Activated CD8-positive, alpha-beta memory T cell treated with anti-CD3 and anti-CD28 coated beads for 4 hours (primary cell): ENCODE measurements at places on chromosomes 1 and 21.

- no peak for DNase-seq
Observed at GRCh38 chr1:53411541-53412152, 47.6 kb upstream of the DMRTB1 start.

GRCh38 chr1:54177726-54178125 lies 22.1 kb downstream of the CYB5RL start:
- DNase-seq = no peak

DNA sequence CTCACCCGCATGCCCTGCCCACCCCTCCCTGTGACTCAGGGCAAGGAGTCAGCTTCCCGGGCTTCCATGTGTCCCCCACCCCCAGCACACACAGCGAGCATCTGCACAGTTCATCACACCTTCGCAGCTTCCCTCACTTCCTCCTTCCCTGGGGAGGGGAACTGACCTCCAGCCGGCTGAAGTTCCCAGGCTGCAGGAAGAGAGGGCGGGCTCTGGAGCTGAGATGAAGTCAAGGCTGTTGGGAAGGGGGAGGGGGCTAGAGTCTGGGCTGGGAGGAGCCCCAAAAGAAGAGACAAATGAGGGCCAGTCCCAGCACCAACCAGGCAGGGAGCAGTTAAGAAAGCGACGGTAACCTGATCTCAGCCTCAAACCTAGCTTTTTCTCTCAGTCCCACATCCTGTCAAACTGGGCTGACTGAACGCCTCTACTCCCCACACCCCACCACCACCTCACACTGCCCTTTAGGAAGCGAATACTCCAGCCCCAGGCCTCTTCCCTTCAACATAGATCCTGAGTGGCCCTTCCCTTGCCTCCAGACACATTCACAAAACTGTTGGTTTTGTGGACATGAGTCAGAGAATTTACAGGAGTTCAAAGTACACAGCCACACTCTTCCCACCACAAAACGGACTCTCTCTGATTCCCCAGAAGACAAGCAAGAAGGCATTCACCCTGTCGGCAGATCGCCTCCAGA lies 1.8 kb downstream of the RHOC start:
- DNase-seq = no peak

GRCh38 chr1:53025034-53025768 lies 36.8 kb upstream of the PODN start:
- DNase-seq = no peak

DNA sequence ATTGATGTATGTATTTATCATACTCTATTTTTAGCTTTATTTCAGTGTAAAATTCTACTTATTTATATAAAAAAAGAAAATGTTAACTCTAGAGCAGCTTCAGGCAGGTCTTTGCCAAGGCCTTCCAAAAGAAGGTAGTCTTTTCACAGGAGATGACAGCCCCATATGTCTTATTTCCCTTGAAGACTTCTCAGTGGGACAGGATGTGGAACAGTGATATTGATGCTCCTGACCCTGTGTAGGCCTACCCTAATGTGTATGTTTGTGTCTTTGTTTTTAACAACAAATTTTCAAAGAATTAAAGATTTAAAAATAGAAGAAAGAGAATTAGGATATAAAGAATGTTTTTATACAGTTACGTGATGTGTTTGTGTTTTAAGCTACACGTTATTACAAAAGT lies 1593.6 kb downstream of the AMY1C start:
- DNase-seq = no peak

GRCh38 chr1:117512728-117513321 lies 93.0 kb upstream of the TENT5C start:
- DNase-seq = no peak

DNA sequence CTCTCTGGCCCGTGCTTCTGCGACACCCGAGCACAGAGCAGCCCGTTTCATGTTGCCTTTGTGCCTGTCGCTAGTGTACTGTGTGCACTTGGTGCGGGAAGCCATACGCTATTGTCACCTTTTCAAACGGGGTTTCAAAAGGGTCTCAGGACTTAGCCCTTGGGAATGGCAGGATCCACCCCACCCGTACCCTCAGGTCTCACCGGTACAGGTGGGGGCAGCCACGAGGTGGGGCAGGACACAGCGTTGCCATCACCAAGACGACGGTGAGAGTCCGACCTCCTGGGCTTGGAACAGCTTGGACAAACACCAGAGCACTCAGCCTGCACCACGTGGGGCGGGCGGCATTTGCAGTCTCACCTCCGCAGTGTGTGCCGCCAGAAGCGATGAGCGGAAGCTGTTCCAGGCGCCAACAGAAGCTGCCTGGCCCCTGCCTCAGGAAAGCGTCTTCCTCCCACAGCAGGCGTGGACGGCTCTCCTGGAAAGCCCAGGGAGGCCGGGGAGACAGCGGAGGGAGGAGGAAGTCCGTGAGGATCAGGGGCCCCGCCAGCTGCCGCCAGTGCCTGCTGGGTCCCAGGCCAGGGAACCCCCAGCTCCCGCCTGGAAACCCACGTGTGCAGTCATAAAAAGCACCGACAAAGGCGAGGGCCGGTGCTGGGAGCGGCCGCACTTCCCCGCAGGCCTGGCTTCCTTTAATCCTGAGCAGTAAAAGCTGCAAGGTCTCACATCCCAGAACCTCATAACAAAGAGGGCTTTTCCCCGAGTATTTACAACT lies 131.3 kb upstream of the ARHGEF16 start:
- DNase-seq = no peak

DNA sequence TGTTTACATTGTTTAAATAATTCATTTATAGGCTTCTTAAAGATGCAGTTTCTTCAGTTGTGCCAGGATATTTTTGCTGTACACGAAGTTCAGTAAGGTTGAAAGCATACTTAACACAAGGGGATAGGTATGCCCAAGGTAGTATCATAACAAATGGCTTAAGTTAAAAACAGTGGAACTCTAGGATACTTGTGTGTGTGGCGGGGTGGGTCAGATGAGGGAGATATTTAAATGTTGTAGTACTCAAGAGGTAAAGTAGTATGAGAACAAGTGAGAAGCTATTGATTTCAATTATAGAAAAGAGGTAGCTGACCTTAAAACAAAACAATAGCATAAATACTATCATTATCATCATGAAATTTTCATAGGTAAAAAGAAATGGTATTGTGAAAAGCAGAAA lies 6.2 kb downstream of the LRRC7 start:
- no peak for DNase-seq

DNA sequence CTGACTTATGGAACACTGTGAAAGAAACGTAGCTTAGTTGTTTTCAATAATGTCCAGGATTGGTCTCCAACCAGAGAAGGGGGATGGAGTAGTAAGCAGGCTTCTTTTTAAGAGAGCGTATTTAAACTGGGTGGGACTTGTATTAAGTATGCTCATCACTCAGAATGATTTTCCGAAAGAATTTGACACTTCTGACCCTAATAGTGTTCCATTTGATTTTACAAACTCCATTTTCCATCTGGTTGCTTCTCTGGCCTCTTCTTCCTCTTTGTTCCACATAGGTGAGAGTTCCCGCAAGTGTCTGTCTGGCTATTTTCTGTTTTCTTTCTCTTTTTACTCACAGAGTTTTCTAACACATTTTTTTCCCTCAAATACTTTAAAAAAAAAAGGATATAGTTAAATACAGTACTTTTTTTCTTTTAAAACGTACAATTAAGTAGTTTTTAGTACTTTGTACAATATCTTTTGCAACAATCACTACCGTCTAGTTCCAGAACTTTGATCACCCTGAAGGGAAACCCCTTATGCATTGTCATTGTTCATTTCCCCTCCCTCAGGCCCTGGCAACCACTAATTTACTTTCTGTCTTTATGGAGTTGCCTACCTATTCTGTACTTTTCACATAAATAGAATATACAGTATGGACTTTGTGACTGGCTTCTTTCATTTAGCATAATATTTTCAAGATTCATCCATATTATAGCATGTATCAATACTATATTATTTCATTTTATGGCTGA lies 67.0 kb downstream of the RASAL2 start:
- no peak for DNase-seq

DNA sequence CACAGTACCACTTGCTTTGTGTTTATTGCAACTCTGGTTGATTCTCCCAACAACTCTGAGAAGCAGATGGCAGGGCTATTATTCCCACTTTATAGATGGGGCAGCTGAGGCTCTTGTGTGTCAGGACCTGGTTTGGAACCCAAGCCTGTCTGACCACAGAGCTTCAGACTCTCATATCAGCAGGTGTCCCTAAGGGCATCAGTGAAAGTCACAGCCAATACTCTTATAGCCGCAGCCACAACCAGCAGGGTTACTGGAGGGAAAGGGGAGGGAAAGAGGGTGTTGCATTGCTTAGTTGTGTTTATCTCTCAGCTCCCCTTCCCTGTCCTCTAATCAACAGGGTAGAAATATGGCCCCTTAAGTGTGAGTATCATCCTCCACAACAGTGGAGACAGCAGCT lies 304.0 kb downstream of the RRAGC start:
- no peak for DNase-seq

DNA sequence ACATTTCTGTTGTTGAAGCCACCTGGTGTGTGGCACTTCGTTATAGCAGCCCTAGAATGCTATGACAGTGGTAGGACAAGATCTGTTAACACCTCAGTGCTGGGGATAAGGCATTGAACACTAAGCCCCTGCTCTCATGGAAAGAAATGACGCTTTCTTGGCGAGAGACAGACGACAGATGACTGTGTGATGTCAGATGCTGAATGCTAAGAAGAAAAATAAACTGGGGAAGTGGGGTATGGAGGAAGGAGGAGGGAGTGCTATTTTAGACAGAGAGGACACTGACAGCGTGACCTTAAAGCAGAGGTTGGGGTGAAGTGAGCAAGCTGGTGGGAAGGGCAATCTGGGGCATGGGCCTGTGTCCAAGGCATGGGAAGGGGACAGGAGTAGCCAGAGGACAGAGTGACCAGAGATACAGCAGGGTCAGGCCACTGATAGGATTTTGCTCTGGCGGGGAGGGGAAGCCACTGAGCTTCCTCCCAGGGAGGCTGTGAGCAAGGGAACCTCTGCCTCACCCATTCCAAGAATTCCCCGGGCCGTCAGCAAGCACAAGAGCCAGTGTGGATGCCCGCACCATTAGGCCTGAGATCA lies 15.2 kb downstream of the DOP1B start:
- no peak for DNase-seq

DNA sequence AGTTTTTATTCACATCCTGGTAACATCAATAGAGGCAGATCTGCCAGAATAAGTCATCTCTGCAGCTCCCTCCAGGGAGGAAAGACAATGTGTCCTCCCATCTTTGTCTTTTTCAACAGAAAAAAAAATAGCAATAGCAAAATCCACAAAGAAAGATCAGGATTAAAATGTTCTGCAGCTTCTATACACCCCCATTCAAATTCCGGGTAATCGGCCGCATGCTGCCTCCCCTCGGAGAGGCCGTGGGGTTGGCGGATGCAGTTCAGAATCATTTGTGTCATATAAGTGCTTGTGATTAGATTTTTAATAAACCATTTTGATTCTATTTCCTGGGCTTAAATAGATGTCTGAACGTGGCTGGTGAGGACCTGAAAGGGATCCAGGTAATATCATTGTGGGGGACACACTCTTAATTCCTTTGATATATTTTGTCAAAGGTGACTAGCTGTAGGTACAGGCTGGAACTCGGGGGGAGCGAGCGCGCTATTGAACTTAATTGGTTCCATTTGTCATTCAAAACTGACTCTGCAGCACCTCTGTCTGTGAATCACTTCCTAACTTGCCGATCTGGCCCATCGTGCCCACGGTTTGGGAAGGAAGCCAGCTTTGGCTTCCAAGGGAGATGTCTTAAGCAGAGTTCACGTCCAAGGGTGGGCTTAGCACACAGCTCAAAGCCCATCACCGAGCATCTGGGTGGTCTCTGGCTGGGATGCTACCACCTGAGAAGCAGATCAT lies 85.6 kb upstream of the ARHGEF16 start:
- DNase-seq = no peak

DNA sequence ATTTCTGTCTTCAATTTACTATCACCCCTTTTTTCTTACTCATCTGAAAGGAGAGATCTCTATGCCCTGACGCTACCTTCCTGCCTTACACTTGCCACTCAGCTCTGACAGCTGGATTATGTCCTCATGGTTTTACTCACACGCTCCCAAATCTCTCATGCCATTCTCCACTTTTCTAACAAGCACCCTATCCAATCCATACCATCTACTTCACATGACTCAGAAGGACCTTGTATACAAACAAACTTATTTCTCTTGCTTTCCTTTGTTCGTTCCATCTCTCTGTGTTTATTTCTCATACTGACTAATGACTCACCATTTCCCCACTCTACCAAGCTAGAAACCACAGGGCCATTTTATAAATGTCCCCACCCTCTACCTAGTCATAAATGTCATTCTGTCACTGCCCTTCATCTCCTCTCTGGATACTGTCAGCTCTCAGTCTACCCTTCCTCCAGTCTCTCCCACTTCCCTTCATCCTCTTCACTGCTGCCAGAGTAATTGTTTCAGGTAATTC lies 87.3 kb downstream of the USP24 start:
- DNase-seq = no peak

DNA sequence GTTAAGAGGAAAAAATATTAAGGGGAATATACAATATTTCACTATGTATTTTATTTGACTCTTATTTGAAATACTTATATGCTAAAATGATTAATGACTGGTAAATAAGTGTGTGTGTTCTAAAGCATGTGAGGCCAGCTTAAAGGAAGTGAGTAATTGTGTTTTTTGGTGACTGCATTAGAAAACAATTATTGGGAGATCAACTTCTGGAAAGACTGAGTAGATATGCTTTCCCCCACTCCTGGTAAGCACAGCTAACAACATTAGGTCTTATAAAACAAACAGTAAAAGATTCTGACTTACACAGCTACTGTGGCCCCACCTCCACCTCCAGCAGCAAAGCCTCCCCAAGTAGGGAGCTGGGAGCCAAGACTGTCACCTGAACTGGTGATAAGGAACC lies 403.0 kb downstream of the SRGAP2C start:
- DNase-seq = no peak

GRCh38 chr1:39427374-39427773 lies 64.1 kb upstream of the BMP8A start:
- DNase-seq = no peak

DNA sequence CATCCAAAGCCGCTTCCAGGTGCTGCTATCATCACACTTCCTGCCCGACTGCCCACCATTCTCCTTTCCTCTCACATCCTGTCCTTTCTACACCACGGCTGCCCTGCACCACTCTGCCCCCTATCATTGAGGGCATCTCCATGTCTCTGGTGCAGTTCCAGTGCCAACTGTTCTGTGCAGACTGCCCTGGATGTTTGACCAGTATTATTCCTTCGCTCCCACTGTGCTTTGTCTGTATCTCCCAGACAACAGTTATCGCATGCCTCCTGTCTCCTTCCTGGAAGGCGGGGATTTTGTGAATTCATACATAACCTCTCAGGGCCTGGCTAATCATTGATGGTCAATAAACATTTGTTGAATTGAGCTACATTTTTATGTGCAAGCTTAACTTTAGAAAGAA lies 63.6 kb upstream of the GNG12 start:
- no peak for DNase-seq

- no peak for DNase-seq
Observed at GRCh38 chr1:109986054-109986444, 1.5 kb downstream of the AHCYL1 start.

- DNase-seq = no peak
Observed at GRCh38 chr1:113891631-113892220, 4.3 kb upstream of the BCL2L15 start.

- no peak for DNase-seq
Observed at GRCh38 chr1:1291548-1292441, 11.6 kb downstream of the SCNN1D start.
